ENCODE measurements at places on chromosomes 5 and 9. TPM values are rescaled to one million over a fixed set of nuclear protein-coding genes. Genes with fewer than 3 reads are reported as not detected.

GTF3C4 gene
- total RNA-seq, result 9.2 TPM

DNA sequence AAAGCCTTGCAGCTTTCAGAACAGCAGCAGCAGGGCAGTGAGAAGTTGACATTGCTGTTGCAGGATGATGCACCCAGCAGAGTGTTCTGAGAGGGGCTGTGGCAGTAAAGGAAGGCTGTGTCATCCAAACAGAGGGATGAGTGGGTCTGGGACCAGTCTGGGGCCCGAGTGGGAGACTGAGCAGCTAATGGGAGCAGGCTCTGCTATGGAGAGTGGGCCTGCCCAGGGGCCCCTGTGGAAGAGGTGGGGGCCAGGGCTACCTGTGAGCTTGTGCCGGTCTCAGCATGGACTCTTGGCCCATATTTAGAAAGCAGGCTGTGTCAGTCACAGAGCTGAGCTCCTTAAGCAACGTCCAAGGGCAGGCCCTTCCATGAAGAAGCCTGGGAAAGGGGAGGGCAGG is 26.0 kb upstream of the PITX1 start:
- DNase-seq, result no peak

DNA sequence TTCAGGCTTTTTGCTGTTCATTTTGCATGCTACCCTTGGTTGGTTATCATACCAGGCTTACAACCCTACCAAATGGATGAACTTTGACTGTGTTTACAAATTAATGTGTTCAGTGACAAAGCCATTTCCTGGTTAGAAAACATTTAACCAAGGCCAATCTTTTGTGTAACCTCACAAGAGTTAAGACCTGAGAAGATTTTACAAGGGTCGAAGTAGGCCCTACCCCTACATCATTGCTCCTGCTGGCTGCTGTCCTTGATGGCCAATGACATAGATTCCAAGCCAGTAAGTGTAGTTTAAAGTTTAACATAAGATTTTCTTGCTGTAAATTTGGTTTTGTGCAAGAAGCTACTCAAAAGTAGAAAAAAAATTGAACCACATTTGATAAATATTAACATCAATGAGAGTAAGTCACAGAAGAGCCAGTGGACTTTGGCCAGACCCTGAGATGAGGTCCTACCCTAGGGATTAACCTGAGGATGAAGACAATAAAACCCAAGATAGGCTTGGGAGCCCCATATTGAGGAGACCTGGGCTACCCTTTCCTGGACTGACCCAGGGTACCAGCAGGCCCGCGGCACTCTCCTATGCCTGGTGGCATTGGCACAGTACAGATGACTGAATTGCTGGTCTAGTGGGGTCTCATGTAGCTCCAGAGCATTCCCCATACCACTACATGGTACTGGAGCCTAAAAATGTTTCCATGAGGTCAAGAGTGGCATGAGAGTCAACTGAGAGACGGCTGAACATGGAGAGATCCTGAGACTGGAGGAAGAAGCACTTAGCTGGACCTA is 8.3 kb downstream of the C1QTNF3 start:
- no peak for DNase-seq

GRCh38 chr5:108078882-108079281 is 303.0 kb downstream of the FBXL17 start:
- DNase-seq, result no peak

DIPK1B gene
- 35.2 TPM for total RNA-seq

CTNNA1 gene
- 314 TPM for total RNA-seq

DNA sequence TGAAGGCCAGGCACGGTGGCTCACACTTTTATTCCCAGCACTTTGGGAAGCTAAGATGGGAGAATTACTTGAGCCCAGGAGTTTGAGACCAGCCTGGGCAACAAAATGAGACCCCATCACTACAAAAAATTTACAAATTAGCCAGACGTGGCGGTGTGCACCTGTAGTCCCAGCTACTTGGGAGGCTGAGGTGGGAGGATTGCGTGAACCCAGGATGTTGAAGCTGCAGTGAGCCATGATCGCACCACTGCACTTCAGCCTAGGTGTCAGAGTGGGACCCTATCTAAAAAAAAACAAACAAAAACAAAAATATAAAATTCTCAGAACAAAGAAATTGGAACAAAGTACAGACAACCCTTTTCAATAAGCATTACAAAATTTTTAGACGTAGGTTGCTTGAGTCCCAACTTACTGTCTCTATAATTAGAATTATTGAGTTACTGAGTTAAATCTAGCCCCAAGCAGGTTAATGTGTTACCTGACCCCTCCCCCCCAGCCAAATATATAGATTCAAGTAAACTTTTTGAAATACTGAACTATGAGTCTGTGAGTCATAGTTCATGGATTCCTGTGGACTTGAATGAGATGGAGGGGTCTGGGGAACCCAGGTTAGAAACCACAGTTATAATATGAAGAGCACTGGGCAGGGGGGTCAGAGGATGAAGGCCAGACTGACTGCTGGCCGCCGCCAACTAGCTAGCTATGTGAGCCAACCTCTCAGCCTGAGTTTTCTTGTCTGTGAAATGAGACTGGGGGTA is 173.1 kb downstream of the AOPEP start:
- DNase-seq, result no peak

IFNA13 gene
- not detected for total RNA-seq

GABBR2 gene
- not detected for total RNA-seq

RNF180 gene
- 22.9 TPM for total RNA-seq

IFNA2 gene
- total RNA-seq, result not detected

- DNase-seq, result no peak
These were observed 494.2 kb downstream of the ZNF608 start for GRCh38 chr5:124252191-124252638.

CHSY3 gene
- total RNA-seq, result 3.1 TPM

DNA sequence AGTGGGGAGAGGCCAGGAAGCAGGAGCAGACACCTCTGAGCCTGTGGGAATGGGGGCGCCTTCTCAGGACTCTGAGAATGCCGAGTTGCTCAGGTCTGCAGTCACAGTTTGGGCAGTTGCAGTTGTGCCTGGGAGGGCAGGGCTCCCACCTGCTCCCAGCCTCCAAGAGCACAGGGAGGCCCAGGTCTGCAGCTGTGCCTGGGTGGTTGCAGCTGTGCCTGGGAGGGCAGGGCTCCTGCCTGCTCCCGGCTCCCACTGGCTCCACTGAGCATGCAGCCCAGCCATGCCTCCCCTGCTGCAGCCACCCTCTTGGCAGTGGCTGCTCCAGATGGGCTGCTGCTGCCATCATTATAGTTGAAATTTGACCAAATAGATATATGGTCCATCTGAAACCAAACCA is 1062.8 kb upstream of the ACO1 start:
- DNase-seq, result no peak

PCDHGB4 gene
- 4.5 TPM for total RNA-seq

DNA sequence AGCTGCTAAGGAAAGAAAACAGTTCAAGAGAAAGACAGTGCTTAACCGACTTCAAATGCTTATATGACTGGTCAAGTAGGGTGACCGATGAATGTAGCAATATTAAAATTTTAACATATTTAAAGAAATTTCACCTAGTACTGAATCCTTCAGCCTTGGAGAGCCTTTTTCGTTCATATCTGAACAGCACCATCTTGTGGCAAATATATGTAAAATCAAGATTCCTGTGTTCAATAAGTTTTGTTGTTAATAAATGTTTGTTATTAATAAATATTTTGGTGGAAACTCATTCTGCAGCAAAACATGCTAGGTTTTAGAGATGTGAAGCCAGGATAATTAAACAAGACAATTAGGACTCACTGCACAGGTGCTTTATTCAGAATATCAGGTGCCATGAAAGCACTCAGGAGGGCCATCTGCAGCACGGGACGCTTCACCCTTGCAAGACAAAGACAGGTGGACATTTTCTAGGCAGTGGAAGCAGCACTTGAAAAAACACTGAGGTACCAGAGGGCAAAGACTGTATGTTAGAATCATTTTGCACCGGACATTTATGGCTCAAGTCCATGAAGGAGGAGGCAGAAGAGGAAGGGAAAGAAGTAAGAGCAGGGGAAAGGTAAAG is 15.6 kb downstream of the TICAM2 start:
- no peak for DNase-seq

CFAP90 gene
- 0.16 TPM for total RNA-seq

DNA sequence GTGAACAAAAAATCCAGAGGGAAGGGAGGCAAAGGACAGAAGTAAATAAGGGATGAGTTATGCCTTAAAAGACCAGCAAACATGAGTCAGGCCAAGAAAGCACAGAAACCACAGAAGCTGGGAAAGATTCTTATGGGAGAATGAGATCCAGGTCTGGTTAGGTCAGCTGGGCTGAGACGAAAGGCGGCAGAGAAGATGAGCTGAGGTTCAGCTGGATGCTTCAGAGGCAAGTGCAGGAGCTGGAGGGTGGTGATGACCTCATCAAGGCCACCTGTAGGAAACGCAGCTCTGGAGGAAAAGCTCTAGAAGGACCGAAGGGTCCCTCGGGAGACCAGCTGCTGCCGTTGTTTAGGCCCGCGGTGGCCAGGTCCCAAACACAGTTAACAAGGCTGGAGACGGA is 152.0 kb downstream of the MYO10 start:
- no peak for DNase-seq

GRCh38 chr5:149863176-149863575 is 81.4 kb downstream of the PDE6A start:
- DNase-seq, result no peak

GBGT1 gene
- 12.8 TPM for total RNA-seq

DNA sequence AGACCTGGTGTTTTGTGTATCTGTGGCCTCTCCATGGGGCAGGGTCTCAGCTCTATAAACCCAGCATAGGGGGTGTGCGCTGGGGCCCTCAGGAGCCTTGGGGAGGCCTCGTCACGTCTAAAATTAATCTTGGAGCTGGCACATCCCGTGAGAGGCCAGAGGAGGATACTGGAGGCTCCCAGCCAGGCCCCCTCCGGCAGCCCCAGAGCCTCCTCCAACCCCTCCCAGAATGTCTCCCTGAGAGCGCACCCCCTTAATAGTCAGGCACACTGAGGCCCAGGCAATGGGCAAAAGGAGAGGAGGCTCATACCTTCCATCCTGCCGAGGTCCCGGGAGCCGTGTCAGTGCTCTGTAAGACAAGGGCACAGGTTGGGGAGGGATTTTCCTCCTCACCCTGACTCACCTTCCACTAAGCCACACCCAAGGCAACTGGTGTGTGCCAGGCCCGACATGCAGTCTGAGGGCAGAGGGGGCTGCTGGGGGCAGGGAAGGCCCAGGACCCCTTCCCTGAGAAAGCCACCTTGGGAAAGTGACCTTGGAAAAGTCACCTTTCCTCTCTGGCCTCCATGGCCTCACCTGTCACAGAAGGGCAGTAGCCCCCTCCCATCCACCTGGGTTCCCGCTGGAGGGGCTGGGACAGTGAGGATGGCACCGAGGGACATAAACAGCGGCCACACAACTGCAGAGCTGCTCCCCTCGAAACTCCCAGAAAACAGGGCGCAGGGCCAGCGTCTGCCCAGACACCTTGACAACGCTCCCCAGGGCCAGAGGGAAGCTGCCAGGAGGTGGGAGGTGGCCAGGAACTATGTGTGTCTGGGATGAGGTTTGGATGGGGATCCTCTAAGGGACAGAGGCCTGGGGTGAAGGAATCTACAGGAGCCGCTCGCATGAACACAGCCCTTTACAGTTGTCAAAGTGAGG is 2.9 kb downstream of the AK1 start:
- DNase-seq, result no peak

DNA sequence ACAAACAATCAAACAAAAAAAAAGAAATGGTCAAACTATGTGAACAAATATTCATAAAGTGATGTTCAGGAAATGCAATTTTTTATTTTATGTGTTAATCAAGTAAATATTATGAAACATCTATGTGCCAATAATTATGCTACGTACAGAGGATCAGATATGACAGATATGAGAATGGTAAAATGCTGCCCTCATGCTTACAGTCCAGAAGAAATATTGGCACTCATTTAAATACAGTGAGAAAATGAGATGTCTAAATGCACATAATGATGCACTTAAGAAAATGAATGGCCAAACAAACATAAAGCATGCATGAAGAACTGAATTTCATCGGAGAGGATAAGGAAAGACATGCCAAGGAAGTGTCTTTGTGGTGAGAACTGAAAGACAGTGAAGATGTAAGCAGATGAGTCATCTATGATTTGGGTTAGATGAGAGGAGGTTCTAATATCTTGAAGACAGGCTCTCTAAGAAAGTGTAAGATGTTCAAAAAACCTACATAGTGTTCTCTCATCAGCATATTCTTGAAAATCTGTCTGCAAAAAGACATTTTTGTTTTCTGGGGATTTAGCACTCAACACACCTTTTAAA is 1231.1 kb upstream of the ACO1 start:
- no peak for DNase-seq

DNA sequence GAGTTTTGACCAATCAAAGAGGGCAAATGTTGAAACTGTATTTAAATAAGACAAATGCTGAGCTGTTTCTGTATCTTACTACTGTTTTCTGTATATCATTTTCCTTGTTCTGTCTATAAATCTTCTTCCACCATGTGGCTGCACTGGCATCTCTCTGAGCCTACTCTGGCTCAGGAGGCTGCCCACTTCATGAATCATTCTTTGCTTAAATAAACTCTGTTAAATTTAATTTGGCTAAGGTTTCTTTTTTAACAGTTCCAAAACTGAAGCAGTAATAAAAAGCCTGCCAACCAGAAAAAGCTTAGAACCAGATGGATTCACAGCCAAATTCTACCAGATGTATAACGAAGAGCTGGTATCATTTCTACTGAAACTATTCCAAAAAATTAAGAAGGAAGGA is 40.2 kb upstream of the TAS2R1 start:
- no peak for DNase-seq

KIAA0825 gene
- total RNA-seq, result 3.0 TPM

TPRN gene
- 11.4 TPM for total RNA-seq
